Activated naive CD4-positive, alpha-beta T cell treated with anti-CD3 and anti-CD28 coated beads, Interleukin-2, amount 50 U/mL, for 16 hours (primary cell): ENCODE measurements at places on chromosomes 4 and X.

GRCh38 chr4:129641179-129641578 is 545.2 kb downstream of the C4orf33 start:
- peak; percentile 24 for DNase-seq

DNA sequence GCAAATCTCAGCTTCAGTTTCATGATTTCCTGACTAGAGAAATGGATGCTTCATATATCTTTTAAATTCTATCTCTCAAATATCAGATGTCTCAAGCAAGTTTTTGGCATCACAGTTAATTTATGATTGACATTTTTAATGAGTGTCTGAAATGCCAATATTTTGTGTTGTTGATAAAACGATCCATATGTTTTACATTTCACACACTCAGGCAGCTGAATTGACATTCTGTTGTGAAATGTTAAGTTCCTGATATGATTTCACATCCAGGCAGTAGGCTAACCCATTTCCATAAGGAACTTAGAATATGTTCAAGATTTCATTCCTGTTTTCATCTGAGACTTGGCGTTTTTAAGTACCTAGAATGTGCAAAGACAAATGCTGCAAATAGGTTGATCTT is 650.6 kb downstream of the PCDH18 start:
- DNase-seq, result no peak

- no peak for DNase-seq
Measured at GRCh38 chr4:145520172-145520571, 38.5 kb downstream of the SMAD1 start.

DNA sequence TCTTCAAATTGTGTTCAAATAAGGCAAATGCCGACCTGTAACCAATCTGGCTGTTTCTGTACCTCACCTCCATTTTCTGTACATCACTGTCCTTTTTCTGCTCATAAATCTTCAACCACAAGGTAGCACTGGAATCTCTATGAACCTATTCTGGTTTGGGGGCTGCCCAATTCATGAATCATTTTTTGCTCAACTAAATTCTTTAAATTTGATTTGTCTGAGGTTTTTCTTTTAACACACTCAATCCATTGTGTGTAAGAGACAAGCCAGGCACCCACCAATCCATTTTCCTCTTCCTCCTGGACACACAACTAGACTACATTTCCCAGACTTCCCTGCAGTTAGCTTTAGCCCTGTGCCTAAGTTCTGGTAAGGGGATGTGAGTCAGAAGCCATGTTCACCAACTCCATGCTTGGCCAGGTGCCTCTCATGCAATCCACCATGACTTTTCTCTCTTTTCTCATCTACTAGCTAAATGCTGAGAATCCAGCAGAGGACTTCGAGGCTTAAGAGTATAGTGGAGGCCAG is 193.2 kb upstream of the KLF3 start:
- no peak for DNase-seq

GRCh38 chr4:3858046-3858730 is 92.0 kb downstream of the ADRA2C start:
- DNase-seq, result no peak

- DNase-seq, result no peak
Measured at GRCh38 chr4:71006203-71006907, 12.9 kb downstream of the DCK start.

DNA sequence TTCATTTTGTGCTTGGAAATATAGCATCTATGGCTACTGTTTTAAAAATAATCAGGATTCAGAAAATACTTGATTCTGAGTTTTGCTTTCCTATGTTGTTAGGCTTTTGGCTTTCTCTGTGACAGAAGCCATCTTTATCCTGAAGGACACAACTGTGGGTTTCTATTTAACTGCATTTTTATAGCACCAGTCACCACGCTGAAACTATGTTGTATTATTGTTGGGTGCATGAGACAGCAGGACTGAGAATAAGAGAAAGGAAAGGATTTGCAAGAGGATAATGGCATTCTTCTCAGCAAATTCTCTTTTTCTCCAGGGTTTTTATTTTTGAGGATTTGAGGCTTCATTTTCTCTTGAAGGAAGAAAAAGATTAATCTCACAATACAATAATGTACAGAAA is 10.1 kb upstream of the NEUROG2 start:
- no peak for DNase-seq
